ENCODE measurements at places on chromosomes 3 and 15.

DNA sequence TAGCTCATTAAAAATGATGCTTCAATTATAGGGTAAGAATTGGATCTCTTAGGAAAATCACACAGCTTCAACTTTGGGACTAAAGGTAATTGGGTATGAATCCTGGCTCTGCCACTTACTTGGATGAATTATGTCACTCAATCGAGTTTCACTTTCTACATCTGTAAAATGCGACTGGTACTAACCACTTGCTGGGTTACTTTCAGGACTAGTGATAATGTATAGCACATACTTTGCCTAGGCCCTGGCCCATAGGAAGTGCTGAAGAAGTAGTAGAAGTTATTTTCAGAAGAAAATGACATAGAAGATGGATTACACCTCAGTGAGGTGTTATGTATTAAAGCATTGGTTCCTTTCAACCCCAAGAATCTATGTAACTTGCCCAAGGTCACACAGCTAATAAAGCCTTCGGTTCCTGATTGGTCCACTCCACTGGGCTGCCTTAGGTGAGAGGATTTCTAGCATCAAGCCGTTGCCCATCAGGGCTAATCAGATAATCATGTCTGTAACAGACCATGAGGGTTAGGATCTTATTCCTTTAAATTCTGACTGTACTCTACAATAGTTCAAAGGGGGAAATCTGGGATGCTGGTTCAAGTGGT is 29.4 kb upstream of the AP4E1 start:
- no peak for DNase-seq

DNA sequence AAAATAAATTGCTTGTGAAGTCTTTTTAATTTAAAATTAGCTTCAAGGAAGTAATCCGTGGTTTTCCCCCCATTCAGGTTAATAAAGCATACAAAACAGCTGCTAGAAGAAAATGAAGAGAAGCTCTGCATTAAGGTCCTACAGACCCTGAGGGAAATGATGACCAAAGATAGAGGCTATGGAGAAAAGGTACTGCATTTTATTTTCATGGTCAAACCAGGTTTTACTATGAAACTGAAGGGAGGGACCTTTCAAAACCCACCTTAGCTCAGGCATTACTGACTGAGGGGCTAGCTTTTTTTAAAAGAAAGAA is 218.5 kb downstream of the ITPR1 start:
- DNase-seq = no peak

DNA sequence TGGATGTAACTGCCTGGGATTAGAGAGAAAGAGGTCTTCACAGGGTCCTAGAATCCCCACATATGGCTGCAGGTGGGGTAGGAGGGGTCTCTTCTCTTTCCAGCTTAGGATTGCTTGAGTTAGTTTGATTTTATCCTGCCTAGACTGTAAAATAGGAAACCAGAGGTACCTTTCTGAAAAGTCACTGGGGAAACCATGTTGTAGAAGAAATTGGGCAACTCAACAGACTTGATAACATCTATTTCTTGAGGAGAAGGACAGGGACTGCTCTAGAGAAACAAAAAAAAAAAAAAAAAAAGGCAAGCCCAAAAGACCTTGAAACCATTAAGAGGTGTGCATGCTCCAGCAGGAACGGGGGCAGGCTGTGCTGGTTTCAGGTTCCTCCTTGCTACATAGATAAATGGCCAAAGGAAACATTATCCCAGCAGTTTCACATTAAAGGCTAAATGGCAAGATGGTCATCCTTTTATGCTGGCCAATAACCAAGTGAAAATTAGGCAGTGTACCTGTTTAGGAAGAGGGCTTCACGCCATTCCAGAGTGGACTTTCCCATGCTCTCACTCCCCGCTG is 116.1 kb downstream of the ALDH1A2 start:
- no peak for DNase-seq

DNA sequence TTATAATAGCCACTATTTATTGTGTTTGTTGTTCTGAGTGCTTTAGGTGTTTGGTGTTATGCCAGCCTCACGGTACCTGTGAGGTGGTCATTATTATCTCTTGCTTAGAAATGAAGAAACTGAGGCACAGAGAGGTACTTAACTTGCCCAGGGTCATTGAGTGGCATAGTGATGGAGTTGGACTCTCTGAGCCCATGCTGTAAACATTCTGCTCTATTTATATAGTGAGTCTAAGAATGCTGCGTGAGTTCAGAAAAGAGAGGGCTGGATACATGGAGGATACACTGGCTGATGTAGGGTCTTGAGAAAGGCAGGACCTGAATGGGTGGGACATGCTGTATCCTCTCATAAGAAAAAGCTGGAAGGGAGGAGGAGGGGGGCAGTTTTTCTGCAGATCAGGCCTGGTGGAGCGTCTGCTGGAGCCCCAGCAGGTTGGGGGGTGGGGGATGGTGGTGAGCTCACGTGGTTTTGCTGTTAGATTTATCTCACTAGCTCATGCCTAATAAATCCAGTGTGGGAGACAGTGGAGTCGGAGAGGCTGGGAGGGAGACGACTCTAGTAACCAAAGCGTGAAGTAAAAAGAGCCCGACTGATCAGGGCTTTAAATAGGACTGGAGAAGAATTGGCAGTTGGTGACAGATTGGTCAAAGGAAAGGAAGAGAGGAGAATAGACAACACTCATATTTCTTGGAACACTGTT is 16.0 kb downstream of the MED12L start:
- DNase-seq = no peak

DNA sequence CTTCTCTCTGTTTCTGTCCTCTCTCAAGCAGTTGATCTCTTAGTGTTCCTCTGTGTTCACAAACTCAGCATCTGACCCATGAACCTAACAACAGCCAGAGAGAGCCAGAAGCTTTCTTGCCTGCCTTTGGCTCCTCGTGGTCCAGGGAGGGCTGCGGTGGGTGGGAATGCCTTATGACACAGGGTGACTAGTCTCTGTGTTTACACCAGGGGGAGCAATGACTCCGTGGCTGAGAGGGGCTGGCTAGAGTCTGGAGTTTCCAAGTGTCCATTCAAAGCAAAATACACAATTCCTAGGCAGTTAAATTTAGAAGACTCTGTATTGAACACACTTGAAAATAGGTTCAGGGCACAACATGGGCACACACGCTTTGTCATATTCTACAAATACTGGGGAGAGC is 370.0 kb upstream of the FRG2C start:
- DNase-seq = no peak

GRCh38 chr15:63896336-63897115 is 62.8 kb upstream of the HERC1 start:
- DNase-seq = peak; percentile 47

DNA sequence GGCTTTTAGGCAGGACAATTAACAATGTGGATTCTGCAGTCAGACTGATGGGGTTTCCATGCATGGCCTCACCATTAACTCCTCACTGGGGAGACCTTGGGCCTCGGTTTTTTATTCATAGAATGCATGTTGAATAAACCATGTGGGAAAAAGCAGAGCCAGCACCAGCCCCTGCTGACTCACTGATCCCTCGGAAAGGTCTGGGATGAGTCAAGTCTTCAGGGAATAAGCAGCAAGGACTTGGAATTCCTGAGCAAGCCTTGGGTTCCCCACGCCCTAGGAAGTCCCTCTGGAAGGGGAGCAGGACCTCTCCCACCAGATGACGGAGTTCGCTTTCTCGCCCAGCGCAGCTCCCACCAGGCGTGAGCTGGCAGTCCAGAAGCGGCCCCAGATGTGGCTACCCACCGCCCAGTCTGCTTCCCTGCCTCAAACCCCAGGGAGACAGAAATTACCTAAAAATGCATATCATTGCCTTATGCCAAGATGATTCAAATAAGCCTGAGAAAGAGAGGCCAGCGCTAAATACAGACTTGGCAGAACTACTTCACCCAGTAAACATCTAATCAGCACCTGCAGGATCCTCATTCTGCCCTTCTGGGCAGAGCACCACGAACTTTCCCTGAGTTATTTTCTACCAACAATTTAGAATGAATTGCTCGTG is 45.4 kb downstream of the BTD start:
- DNase-seq = peak; percentile 99

DNA sequence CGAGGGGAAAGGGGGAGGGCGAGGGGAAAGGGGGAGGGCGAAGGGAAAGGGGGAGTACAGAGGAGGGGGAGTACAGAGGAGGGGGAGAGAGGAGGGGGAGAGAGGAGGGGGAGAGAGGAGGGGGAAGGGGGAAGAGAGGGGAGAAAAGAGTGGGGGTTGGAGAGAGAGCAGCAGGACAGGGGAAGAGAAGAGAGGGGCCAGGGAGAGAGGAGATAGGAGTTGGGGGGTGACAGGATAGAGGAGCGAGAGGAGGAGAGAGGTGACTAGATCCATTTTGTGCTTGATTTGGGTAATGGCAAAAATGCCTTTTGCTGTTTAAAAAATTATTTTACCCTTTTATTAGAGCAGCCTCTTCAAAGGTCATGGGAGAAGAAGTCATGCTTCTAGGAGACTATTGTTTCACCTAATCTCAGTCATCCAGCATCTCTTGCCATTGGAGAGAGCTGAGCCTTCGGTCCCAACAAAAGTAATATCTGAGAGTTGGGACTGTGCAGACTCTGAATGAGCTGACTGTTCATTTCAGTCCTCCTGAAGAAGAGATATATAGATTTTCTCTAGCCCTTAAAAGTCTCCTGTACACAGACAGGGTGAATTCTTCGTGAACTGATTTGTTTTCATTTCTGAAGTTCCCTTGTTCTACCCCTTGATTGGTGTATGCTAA is 15.1 kb upstream of the TOP2B start:
- no peak for DNase-seq

DNA sequence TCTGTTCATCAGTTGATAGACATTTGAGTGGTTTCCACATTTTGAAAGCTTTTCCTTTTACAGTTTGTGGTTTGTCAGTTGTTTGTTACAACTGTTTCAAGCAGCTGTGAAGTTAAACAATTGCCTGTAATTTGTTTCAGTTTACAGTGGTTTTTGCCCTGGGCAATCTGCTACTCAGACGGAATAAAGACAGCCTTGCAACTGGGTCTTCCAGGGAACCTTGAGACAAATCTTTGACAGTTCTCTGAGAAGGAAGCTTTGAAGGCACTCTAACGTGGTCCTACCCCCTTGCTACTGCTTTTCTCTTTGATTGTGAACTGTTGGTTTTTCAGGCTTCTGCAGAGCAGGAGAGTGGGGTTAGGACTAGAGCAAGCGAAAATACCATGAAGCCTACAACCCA is 28.0 kb downstream of the LRRC28 start:
- DNase-seq = no peak

GRCh38 chr3:184373422-184373821 is 4.6 kb downstream of the THPO start:
- no peak for DNase-seq

GRCh38 chr15:41631880-41632470 is 28.2 kb upstream of the MGA start:
- DNase-seq = no peak

DNA sequence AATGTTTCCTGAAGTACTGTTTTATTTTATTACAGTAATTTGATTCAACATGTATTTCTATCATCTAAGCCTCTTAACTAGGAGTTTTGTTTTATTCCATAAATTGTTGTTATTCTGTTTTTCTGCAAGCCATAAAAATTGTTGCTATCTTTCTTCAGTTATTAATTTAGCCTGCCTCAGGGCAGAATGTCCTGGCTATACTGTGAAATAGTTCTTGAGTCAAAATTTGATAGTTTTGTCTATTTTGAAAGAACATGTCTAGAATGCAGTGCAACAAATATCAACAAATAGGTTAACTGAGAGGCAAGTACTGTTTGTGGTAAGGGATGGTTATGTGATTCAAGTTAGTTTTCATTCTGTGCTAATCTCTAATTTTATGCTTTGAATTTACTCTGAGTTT is 63.9 kb downstream of the PPARG start:
- no peak for DNase-seq

- DNase-seq = peak; percentile 54
Measured at GRCh38 chr3:63960048-63960711, 48.0 kb upstream of the SCAANT1 start.

DNA sequence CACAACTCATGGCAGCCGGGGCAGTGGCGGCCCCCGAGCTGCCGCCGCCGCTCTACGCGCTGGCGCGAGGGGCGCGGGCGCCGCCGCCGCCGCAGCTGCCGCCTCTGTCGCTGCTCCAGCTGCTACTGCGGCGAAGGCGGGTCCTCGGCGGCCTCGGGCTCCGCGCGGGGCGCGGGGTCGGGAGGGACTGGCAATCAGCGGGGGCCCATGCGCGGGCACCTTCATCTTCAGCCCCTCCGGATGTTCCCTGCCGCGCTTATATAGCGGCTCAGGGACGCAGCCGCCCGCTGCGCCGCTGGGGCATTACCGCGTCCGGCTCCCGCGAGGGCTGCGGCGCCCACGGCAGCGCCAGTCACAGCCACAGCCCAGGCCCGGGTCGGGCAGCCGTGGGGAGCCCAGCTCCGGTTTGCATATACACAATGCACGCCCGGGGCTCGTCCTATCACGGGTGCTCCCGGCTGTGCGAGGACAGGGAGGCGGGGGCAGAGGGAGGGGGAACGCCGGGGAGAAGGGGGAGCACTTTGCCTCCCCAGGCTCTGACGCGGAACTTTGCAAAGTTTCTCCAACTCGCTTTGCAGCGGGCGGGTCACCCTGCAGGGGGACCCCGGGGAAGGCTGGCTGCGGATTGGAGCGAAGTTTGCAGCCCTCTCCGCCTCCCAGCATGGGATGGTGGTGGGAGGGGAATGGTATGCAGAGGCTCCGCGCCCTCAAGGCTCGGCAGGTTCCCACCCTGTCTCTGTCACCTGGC is at the start of gene VGLL3:
Gene VGLL3 (minus strand): TSS at position 416 of the 748 bp plus-strand sequence. CDS start 406 bp downstream, at position 10.
- no peak for DNase-seq

DNA sequence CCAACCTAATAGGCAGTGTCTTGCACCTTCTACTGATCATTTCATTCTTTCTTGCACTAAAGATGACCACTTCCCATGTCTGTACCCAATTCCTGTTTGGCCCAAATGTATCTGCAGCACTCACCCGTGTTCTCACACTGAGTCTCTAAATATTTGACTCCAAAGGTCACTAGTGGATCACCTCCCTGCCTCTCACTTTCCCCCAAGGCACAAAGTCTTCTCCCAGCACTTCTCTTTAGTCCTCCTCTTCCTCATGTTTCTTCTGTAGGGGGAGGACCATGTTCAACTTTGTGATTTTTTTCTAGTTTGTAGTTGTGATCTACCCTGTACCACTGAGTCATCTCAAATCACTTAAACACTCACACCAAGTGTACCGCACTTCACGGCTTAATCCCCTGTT is 13.9 kb downstream of the NR1I2 start:
- DNase-seq = no peak

GRCh38 chr3:31927811-31928210 is 53.3 kb downstream of the OSBPL10 start:
- no peak for DNase-seq

DNA sequence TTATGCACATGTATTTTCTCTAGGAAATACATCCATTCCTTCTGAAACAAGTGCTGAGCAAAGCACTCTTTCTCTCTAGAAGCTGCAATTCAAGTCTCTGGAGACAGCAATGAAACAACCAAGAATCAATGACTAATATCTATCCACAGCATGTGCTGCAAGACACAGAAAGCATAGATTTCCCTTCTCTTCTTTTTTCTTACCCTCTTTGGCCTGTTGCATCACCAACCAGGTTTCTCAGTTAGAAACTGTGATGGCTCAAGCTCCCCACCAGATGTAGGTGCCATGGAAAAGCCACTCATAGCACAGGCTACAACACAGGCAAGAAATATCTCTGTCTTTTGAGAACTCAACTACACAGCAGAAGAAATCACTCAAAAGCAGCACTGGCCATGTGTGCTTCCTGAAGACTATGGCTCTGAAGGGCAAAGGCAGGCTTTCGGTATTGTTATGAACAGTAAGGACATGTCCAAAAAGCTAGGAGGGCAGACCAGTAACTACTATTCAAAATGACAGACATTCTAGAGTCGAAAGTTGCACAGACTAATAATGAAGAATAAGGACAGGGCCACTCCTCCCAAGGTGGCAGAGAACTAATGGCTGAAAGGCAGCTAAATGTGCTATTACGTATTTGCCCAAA is 15.5 kb downstream of the ZDHHC3 start:
- no peak for DNase-seq

All from HS-5 (cell line).